ENCODE measurements at places on chromosomes 6 and 20.

DNA sequence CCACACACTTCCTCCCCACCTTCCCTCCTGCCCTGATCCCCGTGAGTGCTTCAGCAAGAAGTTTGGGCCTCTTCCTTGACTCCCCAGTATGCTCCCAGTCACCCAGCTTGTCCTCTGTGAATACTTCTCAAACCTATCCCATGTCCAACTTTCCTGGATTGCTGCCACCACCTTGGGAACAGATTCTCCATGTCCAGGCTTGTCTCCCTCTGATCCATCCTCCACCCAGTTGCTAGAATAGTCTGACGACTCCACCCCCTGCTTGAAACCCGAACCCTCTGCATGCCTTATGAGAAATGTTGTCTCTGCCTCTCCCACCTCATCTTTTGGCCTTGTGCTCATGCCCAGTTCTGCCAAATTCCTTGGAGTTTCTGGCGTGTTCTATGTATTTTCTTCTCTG is 108.0 kb downstream of the PPP1R14C start:
- no peak for DNase-seq

- DNase-seq, result no peak
Measured at GRCh38 chr20:33944914-33945313, 48.8 kb upstream of the RALY start.

DNA sequence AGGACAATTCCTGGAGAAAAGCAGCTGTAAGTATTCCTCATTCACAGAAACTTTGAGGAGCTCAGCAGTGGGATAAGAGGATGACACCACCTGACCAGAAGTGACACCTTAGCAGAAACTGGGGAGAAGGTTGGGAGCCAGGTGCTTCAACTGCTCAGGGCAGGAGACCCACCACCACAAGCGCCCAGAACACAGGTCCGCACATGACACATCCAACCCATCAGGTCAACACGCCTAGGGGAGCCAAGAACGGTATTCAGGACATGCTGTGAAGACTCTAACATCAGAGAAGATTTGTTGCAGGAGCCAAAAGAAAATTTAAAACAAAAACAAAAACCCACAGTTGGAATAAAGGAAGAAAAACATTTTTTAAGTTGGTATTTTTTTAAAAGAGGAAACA is 50.5 kb downstream of the SLC23A2 start:
- DNase-seq, result no peak

DNA sequence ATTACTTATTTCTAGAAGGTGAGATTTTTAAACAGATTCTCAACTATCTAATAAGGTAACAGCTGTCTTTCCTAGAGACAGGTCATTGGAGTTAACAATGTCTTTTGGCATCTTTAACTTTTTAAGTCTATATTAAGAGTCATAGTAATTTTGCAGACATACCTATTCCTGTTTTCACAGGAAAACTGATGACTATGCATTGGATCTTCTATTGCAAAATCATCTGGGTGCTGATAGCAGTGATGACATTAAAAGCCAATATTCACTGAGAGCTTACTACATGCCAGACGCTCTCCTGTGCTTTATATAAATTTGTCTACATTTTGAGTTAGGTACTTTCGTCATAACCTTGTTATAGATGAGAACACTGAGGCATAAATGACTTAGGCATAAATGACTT is 462.4 kb upstream of the MARCKS start:
- no peak for DNase-seq

DNA sequence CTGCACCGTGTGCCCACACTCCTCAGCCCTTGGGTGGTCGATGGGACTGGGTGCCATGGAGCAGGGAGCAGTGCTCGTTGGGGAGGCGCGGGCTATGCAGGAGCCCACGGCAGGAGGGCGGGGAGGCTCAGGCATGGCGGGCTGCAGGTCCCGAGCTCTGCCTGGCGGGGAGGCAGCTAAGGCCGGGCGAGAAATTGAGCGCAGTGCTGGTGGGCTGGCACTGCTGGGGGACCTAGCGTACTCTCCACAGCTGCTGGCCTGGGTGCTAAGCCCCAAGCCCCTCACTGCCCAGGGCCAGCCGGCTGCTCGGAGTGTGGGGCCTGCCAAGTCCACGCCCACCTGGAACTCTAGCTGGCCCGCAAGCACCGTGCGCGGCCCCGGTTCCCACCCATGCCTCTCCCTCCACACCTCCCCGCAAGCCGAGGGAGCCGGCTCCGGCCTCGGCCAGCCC is 55.9 kb upstream of the ECI2 start:
- no peak for DNase-seq

DNA sequence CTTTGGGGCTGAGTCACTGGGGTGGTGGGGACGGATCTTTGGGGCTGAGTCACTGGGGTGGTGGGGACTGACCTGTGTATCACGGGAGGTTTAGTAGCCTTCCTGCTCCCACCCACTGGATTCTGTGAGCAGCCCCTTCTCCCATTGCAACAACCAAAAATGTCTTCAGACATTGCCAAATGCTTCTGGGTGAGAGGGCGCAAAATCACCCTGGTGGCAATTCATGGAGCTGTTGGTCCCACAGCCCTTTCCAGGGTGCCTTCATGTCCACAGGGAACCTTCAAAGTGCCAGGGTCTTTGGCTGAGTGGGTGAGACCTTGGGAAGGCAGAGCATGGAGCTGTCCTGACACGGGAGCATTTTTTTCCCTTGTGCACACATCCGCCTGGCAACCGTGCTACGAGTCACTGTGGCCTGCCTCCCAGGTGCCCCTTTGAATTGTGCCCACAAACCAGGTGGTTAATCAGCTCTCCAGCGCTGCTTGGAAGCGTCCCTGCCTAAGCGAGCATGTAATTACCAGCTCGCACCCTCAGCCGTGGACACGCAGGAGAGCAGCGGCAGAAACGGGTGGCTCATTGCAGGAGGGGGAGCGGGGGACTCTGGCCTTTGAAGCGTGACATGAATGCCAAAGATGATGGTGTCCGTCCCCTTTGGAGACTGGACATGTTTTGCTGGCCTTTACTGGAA is 27.4 kb upstream of the APCDD1L start:
- DNase-seq, result no peak

GRCh38 chr6:74491844-74492374 is 713.9 kb downstream of the COL12A1 start:
- no peak for DNase-seq

- DNase-seq, result no peak
Measured at GRCh38 chr6:26234421-26235301, 130.3 kb upstream of the BTN3A2 start.

DNA sequence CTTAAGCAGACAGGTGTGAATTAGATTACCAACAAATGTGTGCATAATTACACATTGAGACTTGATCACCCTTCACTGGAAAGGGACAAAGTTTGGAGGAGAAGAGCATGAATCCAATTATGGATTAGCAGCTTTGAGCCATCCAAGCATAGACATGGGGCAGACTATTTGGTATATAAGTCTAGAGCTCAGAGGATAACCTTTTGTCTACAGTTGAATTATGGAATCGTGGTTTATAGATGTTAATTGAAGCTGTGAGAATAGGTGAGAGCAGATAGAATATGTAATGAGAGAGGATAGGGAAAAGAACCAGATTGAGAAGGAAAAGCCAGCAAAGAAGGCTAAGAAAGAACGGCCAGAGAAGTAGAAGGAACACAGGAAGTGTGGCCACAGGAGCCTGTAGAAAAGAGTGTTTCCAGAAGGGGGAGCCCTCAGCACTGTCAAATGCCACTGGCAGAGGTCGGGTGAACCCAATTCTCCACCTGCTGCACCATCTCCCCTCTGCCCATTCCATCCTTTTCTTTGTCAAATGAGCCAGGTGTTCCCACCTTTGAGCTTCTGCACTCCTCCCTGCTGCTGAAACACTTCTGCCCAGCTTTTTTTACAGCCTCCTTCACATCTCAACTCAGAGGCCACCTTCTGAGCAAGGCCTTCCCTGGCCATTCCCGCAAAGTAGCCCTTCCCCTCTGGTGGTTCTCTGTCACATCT is 7.3 kb downstream of the DNTTIP1 start:
- DNase-seq, result no peak

GRCh38 chr6:120894077-120894476 is 440.2 kb downstream of the TBC1D32 start:
- DNase-seq, result no peak

GRCh38 chr6:137188855-137189254 is 15.4 kb upstream of the IL22RA2 start:
- DNase-seq, result no peak

DNA sequence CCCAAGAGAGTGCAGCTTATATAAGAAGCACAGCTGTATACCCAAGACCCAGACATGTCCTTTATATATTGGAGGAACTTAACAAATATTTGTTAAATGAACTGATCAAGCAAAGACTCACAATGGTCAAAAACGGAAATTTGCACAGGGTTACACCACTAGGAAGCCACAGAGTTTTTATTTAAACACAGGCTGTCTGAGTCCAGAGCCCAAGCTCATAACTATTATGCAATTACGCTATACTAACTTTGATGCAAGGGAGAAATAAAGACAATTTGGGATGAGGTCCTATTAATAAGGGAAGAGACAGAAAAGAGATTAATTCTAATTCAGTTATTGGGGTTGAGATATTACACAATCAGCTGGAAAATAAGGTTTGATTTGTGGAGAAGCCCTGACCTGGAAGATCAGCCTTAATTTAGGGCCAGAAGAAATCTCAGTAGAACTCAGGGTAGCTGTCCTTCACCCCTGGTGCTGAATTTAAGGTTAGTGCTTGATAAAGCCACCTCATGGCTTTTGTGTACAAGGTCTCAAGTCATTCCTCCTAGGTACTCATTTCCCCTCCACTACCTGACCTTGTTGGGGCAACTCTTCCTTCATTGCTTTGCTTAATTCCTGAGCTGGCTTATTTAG is 10.5 kb upstream of the ZNF334 start:
- no peak for DNase-seq

- no peak for DNase-seq
Measured at GRCh38 chr6:13445005-13445743, 42.2 kb downstream of the GFOD1 start.

DNA sequence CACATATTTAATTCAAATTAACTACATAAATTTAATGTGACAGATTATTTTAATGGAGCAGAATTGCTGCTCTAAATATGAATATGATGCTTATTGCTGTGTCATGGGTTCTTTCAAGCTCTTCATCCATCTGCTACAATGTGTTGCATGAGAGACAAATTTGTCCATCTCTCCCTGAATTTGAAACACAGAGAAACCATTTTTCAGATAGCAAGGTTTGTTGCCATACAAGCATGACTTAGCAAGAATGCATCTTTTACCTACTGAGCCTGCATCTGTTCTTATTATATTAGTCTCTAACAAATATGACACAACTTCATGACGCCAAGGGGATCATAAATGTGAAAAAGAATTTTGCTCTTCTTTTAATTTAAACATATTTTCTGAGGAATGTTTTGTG is 8.0 kb upstream of the UTRN start:
- no peak for DNase-seq

GRCh38 chr6:107115695-107116327 is 496 bp upstream of the BEND3 start:
- DNase-seq, result no peak

GRCh38 chr6:30998785-30999184 is 11.5 kb upstream of the MUC22 start:
- no peak for DNase-seq

DNA sequence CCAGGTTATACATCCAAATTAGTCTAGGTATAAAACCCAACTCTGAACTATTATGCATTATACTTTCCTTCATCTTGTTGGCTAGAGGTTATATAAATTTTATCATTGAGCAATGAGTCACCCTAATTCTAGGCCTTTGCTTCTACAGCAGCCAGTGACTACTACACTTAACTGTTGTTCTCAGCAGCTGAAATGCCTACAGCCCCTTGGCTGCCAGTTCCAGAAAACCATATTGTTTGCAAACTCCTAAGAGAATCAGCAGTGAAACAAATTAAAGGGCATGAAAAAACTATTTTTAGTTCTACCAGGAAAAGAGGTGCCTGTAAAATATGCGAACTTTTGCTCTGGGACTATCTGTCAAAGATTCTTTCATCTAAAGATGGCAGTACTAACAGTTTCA is 292.8 kb downstream of the FRK start:
- no peak for DNase-seq

GRCh38 chr6:53496797-53497375 is 48.0 kb downstream of the GCLC start:
- peak; percentile 37 for DNase-seq

- no peak for DNase-seq
Measured at GRCh38 chr20:11861479-11861878, 56.2 kb upstream of the BTBD3 start.

DNA sequence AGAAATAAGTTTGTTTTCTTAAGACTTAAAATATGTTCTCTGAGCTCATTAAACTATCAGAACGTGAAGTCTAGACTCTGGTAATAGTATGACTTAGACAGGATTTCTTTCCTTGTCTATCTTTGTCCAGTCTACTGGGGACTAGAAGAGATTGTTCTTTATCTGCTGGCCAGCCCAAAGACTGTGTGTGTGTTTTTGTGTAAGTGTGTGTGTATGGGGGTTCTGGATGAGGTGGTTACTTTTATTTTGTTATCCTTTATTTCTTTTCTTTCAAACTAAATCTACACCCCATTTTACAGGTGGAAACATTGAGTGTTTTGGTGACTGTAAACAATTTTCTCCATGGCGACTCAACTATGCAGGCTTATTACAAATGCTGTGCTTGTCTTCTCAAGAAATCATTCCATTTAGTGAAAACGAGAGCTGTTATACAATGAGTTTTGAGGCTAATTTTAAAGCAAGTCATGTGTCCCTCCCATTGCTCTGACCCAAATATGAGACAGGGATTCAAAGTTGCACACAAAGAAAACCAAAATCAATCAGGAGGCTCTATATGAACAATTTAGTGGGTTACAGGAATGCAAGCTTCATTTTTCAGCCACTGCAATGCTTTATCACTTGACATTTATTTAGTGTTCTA is 97.6 kb downstream of the ELOVL5 start:
- DNase-seq, result no peak

DNA sequence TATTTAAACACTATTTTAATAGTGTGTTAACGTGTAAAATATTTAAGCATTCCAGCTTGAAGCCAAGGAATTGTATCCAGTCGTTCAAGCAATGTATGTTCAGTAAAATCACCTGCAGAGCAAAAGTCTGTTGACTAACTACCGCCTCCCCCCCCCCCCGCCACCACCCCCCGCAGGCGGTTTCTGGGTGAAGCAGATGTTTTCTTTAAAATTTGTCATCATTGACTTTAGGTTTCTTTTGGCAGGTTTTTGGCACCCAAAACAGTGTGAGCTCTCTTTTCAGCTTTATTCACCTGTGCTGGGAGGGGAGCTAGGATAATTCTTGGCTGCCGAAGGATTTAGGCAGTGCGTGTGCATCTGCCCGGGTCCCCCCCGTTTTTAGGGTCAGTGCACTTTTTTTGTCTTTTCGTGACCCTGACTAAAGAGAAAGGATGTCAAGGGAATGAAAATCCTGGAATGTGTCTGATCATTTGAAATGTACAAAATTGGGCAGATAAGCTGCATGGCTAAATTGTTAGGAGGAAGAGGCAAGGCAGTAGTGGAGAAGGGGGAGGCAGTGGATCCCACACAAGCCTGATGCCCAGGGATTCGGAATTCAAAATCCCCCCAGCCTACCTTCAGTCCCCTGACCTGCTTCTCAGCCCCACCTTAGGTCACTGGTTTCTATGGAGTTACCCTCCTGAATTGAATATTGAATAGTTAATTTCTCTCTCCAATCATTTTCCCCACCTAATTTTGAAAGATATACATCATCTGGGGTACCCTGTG is 1.1 kb downstream of the EDN1 start:
- DNase-seq, result no peak

All from smooth muscle cell of the brain vasculature (primary cell).